ENCODE measurements at places on chromosomes 7 and 10.

DNA sequence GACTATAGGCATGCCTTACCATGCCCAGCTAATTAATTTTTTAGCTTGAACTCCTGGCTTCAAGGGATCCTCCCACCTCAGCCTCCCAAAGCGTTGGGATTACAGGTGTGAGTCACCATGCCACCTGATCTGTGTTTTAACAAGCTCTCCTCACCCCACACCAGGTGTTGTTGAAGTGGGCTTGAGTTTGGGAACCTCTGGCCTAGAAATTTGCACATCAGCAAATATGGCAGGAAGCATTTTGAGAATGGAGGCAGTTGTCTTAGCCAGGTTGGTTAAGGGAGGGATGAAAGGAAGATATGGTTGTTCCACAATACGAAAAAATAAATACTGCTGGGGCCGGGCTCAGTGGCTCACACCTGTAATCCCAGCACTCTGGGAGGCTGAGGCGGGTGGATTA, 433.1 kb downstream of the TYW1 start:
- no peak for DNase-seq

DNA sequence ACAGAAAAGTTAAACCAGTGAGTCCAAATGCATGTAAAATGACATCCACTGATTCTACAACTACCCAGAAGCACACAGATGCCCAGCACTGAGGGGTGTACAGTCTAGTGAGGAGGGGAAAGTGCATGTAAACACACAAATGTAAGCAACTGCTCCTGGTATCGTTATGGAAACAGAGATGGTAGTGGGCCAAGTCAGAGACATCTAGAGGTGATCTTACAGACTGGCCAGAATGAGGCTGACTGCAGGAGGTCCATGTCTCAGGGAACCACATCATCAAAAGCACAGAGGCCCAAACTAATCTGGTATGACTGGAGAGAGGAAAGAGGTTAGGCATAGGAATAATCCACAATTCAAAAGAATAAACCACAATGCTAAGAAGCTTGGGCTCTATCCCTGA, 176.5 kb downstream of the SRPK2 start:
- no peak for DNase-seq

DNA sequence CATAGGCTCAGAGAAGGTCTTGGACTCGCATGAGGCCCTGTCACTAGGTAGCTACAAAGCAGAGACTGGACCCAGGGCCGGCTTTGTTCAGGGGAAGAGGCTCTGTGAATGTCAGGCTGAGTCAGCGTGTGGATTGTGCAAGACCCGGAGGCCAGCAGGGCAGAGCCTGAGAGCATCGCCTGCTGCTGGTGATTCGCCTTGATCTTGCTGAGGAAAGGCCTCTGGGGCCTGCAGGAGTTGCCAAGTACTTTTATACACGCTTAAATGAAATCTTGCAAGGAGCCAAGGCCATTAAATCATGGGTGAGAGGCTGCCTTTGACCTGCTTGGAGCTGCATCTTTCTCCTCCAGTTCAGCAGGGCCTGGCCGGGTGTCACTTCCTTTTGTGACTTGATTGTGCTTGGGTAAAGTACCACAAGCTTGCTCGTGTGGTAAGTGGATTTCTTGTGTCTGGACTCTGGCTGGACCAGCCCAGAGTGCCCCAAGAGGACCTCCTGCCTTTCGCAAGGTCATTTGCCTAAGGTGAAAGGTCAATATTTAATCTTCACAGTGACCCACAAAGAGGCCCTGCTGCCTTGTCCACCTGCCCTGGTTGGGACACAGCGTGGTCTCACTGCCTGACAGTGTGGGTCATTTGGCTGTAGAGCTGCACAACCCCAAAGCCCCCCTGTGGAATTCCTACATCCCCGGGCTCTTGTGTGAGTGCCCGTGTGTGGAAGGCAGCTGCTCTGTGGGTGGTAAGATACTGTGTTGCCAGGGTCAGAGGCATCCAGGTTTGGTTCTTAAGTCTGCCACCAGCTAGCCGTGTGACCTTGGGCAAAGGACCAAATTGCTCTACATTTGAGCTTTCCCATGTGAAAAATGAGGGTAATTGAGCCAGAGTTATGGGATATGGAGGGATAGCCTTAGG, 38.6 kb upstream of the SH2D4B start:
- peak; percentile 44 for DNase-seq

DNA sequence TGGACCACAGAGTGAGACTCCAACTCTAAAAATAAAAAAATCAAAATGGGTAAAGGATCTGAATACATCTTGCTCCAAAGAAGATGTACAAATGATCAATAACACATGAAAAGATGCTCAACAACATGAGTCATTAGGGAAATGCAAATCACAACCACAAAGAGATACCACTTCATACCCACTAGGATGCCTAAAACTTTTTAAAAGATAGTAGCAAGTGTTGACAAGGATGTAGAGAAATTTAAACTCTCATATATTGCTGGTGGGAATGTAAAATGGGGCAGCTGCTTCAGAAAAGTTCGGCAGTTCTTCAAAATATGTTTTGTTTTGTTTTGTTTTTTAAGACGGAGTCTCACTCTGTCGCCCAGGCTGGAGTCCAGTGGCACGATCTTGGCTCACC, 45.7 kb upstream of the GTF2IRD1 start:
- DNase-seq, result no peak

DNA sequence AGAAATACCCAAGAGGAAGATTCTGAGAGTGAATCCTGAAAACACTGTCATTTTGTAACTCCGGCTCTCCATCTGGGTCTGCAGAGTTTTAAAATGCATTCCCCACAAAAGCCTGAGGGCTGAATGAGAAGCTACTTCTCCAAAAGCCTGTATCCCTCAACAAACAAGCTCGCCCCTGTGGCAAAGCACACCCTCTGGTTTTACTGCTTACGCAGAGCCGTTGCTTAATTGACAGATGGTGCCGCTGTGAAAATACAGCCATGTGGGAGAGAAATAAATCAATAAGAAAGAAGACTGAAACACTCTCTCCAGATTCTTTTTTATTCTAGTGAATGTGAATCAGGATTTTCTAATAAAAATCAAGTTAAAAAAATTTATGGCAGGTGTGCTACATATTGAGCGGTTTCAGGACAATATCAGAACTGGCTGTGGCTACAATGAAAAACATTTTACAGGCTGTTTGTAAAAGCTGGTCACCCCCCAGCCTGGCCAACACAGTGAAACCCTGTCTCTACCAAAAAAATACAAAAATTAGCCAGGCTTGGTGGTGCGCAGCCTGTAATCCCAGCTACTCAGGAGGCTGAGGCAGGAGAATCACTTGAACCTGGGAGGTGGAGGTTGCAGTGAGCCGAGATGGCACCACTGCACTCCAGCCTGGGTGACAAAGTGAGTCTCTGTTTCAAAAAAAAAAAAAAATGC, 32.5 kb downstream of the C7orf33 start:
- no peak for DNase-seq

DNA sequence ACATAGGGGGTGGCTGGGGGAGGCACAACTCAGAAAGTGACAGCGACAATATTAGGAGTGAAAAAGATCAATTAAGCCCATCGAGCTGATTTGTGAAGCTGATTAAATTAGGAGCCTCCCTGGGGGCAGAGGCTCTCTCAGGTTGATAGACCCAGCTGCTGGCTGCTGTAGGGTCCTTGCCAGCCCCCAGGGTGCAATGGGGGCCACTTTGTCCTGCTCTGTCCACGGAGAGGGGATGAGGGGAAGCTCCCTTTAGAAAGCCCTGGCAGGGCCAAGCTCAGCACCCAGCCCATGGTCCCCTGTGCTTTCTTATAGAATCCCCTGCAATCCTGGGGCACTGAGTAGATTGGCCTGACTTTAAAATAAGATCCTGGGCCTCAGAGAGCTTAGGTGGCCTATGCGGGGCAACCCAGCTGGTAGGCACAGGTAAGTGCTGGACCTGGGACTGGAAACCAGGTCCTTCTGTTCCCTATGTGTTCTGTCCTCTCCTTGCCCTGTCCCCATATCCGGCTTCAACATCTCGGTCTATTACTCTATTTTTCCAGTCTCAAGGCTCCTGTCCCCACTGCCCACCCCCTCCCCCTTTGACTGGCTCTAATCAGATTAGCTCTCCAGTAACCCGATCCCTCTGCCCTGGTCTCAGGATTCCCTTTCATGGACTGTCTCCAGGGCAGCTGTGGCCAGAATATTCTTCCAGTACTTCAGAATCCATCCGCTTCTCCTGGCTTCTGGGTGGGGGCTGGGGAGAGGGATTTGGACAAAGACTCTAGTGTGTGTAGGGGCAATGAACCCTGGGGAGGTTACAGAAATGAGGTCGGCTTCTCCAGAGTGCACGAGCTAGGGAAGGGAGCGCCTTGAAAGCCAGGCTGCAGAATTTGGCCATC, 259.6 kb downstream of the RPS24 start:
- no peak for DNase-seq

DNA sequence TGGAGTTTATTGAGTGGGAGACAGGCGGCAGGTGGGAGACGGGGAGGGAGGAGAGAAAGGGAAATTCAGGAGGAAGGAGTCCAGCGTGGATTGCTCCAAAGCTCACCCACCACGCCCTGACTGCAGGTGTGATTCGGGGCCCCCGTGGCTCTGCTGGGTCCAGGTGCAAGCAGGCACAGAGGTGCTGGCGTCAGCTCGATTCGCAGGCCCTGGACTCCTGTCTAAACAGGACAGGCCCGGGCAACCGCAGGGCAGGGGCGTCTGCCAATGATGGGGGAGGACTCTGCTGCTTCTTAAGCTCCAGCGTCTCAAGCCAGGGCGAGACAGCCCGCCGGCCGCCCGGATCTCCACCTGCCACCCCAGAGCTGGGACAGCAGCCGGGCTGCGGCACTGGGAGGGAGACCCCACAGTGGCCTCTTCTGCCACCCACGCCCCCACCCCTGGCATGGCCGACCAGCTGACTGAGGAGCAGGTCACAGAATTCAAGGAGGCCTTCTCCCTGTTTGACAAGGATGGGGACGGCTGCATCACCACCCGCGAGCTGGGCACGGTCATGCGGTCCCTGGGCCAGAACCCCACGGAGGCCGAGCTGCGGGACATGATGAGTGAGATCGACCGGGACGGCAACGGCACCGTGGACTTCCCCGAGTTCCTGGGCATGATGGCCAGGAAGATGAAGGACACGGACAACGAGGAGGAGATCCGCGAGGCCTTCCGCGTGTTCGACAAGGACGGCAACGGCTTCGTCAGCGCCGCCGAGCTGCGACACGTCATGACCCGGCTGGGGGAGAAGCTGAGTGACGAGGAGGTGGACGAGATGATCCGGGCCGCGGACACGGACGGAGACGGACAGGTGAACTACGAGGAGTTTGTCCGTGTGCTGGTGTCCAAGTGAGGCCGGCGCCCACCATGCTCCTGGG, at the start of gene CALML3:
CALML3 (plus strand) TSS at position 321 of the 920 bp plus-strand sequence; CDS start at position 446, 125 bp downstream.
- no peak for DNase-seq

DNA sequence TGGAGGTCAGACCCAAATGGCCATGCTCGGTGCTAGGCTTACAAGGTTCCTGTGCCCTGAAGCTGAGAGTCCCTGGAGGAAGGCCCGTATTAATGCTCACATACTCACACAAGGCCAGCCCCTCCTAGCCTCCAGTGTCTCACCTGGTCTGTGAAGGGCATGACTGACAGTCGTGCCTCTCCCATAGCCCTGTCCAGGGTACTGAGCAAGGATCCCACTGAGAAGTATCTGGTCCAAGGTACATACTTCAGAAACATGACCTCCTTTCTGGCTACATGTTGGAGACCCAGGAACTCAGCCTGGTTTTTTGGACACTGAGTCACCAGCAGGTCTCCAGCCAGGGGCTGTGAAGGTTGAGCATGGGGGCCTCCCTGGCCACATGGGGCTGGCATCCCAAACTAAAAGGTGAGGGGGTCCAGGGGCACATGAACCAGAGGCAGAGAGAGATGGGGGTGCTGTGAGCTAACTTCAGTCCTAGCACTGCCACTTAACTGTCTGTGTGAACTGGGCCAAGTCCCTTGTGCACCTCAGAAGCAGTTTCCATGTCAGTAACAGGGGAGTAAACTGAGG, 17.6 kb upstream of the RASGEF1A start:
- no peak for DNase-seq

DNA sequence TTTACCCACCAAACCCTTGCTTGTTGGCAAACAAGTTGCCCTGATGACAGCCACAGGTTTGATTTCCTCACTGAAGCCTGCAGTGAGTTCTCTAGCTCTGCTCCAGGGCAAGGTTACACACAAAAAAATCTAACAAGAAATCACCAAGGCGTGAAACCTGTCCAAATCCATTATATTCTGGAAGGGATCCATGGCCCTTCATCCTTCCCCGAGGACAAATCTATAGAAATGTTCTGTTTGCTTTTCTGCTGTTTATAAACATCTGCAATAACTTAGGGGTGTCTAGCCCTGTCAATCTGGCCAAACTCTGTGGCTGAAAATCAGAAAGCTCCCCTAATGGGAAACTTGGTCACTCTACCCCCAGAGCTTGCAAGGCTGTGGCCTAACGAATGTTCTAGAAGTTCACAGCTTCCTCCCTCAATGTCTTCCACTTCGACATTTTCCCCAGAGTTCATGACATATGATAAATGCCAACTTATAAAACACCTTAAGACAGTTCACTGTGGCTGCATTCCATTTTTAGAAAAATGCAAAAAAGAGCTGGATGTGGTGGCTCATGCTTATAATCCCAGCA, 164.5 kb downstream of the PRPF18 start:
- DNase-seq, result no peak

GRCh38 chr10:117754770-117755658, 212.5 kb downstream of the EMX2 start:
- DNase-seq, result no peak

- peak; percentile 33 for DNase-seq
Measured at GRCh38 chr7:157412021-157412443, 75.2 kb downstream of the DNAJB6 start.

- no peak for DNase-seq
Measured at GRCh38 chr7:5634107-5634950, 147.1 kb downstream of the RNF216 start.

DNA sequence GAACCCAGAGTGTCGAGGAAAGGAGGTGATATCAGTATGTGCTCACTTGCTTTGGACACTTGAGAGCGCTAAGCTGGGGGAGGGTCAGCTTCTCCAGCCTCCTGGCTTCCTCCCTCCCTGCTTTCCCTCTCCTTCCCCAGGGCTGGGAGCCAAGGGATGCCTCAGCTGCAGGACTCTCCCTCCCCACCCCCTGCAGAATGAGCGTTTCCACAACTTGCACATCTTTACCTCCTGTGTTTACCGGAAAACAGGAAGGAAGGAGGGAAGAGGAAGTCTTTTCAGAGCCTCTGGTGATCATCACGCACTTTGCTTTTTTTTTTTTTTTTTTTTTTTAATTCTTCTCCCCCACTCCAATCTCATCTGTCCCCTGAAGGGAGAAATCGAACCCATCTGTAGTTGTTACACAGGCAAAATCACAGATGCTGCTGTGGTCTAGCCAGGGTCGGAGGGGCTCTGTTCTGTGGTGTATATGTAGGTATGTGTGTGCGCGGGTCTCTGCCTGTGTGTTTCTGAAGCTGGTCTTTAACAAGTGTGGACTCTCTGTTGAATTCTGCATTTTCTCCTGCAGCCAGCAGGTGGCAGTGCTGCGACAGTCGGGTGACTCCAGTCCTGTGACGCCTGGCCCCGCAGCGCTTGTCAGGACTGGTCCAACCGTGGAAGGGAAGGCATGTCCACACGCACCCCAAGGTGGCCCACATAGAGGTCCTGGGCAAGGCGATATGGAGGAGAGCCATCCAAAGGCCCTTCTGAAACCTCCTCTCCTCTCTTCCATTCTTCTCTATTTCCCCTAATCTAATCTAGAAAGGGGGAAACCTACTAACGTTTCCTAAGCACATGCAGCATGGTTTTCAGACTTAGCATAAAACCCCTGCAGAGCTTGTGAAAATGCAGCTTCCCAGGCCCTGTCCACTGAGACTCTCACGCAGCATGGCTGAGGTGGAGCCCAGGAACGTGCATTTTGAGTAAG, 257.6 kb downstream of the PLXNA4 start:
- peak; percentile 60 for DNase-seq

Data from stimulated activated CD8-positive, alpha-beta memory T cell treated with anti-CD3 and anti-CD28 coated beads, Interleukin-7, amount 100 ng/mL, for 24 hours (primary cell).